ENCODE measurements at places on chromosomes 4 and X.

DNA sequence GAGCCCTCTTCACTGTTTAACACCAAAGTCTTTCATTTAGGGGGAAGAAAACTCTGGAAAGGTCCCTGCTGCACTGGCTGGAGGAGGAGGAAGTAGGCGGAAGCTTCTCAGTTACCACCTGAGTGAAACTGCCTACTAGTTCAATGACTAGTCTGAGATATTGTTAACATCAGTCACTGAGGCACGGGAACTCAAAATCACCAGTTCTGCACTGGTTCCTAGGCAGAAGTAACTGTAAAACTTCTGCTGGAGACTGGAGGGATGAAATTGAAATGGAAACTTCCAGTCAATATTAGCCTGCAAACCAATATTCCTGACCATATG lies 178.3 kb downstream of the SNCA start:
- no peak for DNase-seq

DNA sequence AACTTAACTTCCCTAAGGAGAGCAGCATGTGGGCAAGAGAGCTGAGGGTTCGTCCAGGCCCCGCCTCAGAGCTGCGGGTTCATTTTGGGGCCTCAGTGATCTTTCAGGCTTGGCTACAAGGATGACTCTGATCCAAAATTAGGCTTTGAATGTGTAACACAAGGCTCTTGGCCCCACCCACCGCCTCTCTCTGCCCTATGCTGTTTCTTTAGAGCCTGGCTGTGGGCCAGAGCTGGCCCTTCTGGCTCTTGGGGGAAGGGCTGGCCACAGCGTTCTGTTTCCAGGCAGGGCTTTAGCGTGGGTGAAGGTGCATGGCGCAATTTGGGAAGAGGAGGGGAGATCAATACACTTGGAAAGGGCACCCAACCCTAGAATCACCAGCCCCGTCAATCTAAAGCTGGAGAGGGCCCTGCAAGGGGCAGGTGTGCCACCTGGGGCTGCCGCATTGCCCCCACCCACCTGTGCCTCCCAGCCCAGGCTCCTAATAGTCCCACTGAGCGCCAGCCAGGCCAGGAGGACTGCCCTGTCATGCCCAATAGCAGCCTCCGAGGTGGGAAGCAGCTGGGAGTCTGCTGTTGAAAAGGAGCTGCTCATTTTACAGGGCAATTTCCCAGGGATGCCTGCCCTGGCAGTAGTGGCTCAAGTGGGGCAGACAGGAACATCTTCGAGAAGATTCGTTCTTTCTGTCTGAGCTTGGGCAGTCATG lies 84.5 kb upstream of the MAML3 start:
- DNase-seq: peak; percentile 98

DNA sequence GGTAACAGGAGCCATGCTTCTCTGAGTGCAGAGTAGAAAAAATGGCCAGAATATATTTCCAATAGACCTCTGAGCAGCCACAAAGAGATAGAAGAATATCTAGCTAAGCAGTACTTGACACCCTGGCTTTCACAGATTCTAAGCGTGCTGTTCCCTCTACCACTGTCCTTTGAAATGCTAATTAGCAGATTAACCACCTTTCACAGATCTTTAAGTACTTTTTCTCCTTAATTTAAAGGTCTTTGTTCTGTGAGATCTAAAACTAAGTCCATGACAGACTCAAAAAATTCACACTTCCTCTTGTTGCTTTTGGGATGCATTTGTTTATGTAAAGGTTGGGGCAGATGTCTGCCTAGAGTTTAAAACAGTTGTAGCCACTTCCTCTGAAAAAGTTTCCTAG lies 28.3 kb upstream of the MAGEC2 start:
- DNase-seq: no peak

DNA sequence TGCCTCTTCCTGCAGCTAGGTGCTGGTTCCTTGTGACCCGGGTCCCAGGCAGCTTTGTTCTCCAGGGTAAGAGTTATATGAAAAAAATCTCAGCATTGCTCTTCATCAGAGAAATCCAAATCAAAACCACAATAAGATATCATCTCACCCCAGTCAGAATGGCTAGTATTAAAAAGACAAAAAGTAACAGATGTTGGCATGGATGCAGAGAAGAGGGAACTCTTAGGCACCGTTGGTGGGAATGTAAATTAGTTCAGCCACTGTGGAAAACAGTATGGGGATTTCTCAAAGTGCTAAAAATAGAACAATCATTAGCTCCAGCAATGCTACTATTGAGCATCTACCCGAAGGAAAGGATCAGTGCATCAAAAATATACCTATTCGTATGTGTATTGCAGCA lies 61.5 kb downstream of the SORCS2 start:
- DNase-seq: no peak

GRCh38 chr4:88985088-88985773 lies 71.8 kb downstream of the FAM13A start:
- no peak for DNase-seq

GRCh38 chr4:136241221-136241986 lies 1290.9 kb downstream of the PCDH18 start:
- no peak for DNase-seq

GRCh38 chr4:165199722-165200121 lies 7.6 kb upstream of the KLHL2 start:
- no peak for DNase-seq

DNA sequence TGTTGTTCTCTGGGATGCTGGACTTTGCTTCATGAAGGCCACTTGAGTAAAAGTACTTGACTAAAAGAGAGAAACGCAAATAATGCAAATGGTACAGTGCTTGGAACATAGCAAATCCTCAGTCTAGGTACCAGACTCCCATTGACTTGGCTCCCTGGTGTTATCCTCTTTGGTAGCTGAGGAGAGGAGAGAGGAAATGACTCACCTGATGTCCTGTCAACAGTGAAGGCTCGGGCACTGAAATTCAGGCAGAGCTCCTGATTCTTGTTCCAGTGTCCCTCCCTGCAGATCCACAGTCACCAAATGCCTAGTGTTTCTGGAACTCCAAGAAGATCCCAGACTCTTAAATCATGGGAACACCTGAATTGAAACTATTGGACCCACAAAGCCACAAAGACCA lies 22.5 kb upstream of the TCEAL4 start:
- no peak for DNase-seq

DNA sequence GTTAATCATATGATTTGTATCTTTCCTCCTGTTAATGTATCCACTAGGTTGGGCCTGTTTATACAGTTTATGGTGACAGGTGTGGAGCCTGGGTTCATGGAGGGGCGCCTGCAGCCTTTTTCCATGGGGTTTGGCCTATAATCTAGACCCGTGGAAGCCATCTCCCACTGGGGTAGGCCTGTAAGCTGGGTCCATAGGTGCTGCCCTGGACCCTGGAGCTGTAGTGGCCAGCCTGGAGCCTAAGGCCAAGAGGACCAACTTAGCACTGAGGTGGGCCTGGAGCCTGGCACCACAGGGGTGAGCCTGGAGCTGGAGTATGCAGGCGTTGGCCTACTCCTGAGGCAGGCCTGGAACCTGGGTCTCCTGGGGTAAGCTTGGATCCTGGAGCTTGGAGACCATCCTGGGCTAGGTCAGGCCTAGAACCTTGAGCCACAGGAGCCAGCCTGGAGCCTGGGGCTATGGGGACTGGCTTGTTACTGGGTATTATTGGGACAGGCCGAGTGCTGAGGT lies 249.4 kb upstream of the HTR2C start:
- DNase-seq: no peak

DNA sequence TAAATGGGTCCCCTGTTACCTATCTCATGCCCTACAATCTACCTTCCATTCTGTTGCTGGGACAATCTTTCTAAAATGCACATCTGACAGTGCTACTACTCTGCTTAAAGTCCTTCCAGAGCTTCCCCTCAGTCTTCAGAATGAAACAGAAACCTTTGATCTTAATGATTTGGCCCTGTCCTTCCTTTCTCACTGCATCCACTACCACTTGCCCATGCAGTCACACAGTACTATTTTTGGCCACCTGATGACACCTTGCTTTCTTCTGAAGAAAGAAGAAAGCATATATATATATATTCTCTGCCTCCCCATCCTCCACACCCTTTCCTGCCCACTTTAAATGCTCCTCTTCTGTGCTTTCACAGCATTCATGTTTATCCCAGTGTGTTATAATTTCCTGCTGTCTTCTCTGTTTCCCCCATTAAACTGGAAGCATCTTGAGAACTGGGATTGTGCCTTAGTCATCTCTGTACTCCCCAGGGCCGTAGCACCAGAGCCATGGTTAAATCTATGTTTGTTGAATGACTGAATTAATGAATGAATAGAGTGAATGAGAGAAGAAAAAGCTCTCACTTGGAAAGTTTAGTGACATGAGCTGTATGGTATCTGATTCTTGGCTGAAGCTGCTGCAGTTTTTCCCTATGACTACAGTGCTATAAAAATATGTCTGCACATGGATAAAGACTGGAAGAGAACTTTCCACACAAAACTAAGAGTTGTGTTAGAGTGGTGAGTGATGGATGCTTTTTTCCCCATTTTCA lies 56.2 kb downstream of the RTL9 start:
- DNase-seq: no peak

- no peak for DNase-seq
Observed at GRCh38 chr4:147591106-147591505, 26.1 kb upstream of the TMEM184C start.

DNA sequence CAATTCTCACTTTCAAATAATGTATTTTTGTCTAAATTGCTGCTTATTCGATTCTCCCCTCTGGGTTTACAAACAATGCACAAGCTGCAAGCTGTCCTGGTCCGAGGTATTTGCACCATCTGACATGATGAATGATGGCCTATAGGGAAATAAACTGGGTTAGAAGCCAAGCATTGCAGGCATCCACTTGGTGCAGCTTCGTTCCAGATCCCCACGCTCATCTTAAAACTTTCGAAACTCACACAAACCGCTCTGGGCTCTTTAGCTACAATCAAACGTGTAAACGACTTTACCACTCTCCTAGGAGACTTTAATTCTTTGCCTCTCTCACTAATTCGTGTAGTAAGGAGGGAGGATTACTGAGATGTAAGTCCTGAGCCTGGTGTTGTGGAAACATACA lies 19.0 kb downstream of the PHKA2 start:
- no peak for DNase-seq

DNA sequence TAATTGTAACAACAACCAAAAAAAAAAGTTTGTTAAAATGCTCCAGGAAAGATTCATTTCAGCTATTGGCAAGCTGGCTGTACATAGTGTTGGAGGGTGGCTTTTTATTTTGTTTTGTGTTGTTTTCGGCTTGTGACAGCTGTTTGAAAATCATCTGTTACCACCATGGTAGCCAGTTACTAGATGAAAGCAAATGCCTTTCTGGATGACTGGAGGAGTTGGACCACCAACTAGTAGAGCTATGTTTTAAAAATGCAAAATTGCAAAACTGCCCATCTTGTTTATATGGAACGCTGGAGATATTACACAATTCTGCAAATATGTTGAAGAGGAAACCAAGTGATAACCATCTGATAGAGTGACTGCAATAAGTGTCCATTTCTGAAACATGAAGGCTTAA lies 53.2 kb upstream of the TNIP3 start:
- no peak for DNase-seq

DNA sequence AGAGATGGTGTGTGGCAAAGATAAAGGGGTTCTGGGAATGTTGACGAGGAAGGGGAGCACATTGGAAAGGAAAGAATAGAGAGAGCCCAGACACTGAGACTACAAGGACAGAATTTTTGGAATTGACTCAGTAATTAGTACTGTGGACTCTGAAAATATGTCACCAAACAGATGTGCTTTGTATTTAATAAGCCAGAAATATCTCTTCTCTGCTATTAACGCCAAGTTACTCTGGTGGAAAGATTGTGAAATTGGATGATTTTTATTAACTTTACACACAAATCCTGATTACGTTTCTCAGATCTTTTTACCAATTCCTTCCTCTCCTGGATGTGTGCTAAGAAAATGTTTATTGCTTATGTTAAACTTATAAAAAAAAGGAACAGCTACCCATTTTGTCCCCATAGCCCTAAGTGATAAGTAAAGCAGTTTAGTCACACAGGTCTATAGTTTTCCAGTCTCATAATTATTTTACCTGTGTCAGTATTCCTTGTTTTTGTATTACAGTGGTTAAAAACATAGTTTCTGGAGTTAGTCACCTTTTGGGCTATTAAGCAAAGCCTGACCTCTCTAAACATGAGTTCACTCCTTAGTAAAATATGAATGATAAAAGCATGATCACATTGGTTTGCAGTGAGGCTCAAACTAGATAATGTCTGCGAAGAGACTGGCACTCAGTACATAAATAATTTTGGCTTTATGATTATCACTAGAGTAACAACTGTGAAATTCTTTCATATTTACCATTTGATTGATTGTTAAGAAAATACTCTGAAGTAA lies 1068.3 kb downstream of the STIM2 start:
- no peak for DNase-seq

DNA sequence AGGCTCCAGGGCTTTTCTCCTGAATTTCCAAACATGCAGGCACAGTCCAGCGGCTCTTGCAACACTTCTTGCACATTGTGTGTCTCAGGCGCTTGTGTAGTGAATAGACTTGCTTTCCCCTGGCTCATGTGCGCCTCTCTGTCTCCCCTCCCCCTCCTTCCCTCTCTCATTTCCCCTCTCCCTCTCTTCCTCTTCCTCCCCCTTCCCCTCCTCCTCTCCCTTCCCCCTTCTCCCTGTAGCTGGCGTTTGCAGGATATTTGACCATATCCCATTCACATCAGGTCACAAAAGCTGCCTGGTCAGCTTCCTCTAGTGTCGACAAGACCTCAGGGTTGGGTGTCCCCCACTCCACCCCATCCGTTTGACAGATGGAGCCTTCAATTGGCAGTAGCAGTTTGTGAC lies 2.4 kb downstream of the CHST7 start:
- no peak for DNase-seq

DNA sequence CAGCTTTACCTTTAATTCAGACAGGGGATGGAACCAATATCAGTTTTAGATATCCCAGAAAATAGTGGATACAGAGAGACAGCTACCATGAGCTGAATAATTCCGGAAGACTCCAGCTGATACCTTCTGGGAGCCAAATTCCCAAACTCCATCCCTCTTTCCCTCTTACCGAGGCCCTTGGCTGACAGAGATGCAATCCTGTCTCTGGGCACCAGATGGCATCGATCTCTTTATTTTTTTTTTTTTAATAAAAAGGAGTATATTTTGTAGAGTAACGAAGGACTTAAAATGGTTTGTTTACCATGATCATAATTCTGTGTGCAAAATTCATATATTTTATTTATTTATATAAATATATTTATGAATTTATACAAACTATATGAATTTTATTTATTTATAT lies 31.0 kb downstream of the RAB40A start:
- DNase-seq: no peak

DNA sequence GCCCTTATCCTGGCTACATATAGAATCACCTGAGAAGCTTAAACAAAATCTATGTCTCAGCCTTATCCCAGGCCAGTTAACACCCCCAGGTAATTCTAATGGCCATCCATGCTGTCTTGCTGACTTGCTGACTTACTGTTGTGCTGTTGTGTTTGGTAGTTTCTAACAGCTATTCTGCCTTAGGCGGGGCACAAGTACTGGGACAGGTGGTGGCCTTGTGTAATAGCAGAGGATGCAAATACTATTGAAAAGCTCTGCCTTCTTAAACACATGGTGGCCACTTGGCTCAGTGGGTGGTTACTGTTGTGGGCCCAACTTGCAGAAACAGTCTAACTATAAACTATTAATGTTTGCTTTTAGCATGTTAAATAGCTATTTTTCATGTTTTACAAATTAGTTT lies 56.2 kb downstream of the CDS1 start:
- DNase-seq: no peak

- DNase-seq: no peak
Observed at GRCh38 chr4:1815997-1816860, 23.1 kb downstream of the FGFR3 start.

Measured in COR-L47 (cell line).